ENCODE measurements at places on chromosomes 1 and 21.
A peak's percentile ranks its signal among the peaks of the same experiment; 100 is the strongest.

- DNase-seq, result no peak
Observed at GRCh38 chr1:19907456-19907855, 16.0 kb downstream of the PLA2G2E start.

- no peak for DNase-seq
Observed at GRCh38 chr1:201645956-201646355, 107.0 kb downstream of the NAV1 start.

DNA sequence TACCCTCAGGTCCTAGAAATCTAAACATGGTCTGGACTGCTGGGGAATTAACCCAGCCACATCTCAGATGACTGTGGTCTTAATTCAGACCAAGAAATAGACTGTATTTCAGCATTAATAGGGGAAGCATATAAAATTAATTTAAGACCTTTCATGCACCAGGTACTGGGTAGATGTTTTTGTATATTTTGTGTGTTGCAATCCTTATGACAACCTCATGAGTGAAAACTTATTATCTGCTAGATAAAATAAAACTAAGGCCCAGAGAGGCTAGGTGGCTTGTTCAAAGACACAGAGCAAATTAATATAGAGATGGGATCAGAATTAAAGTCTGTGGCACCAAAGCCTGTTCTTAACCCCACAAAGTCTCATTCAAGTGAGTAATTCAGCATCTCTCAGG is 40.1 kb downstream of the OPTC start:
- DNase-seq, result no peak

GRCh38 chr1:104329278-104329677 is 579.6 kb downstream of the AMY1C start:
- DNase-seq, result no peak

- DNase-seq, result no peak
Observed at GRCh38 chr1:186046437-186047211, 312.4 kb downstream of the HMCN1 start.

- no peak for DNase-seq
Observed at GRCh38 chr1:38578271-38578951, 281.2 kb downstream of the RRAGC start.

DNA sequence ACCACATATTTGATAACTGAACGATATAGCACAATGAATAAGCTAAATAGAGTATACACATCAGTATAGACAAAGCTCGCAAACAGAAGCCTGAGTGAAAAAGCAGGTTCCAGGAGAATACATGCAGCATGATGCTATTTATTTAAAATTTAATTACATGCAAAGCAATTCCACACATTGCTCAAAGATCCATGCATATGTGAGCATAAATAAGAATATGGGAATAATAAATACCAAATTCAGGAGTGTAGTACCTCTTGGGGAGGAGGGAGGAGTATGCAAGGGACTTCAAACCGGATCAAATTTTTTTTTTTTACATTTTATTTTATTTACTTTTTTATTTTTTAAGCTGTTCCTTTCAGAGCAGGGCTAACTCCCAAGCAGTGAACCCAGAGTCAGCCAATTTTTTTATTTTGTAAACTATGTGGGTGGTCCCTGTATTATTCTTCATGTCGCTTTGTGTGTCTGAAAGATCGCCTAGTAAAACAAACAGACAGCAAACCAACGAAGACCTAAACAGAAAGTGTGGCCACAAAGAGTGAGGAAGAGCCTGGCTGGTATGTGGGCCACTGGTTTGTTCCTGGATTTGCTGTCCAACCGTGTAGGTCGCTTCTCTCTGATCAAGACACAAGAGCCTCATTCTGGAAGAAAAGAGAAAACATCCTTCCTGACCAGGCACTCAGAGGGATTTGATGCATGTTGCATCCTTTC is 4.2 kb upstream of the SHISAL2A start:
- no peak for DNase-seq

- DNase-seq, result no peak
Observed at GRCh38 chr1:89363196-89363595, 663 bp upstream of the GBP6 start.

DNA sequence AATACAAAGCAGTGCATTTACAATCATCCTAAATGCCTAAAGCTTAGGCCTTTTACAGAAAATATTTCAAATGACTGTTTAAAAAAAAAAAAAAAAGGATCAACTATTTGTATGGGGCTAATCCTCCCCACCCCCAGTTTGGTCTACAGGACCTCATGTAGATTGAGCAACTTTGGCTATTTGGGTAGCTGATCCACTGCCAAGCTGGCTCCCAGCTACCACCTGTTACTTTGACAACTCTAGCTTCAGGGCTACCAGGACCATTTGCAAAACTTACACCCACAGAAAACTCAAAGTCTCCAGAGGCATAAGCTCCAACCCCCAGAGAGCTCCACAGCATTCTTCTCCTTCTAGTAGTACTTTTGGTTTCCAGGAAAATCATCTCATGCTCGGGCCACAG is 29.4 kb downstream of the JAK1 start:
- no peak for DNase-seq

DNA sequence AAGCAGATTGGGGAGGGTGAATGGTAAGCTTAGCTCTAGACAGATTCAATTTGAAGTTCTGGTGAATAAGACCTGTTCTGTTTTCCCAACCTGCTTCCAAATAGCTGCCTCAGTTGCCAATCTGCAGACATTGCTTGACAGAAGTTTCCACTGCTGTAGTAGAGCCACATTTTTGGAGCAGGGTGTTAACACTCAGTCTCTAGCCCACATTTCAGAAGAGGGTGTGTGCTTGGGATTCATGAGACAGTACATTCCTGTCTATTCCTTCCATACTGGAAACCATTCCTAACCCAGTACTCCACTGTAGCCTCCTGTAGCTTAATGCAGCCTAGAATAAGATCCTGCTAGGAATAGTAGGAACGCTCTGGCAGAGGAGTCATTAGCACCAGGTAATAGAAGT is 450.5 kb downstream of the NUF2 start:
- no peak for DNase-seq

DNA sequence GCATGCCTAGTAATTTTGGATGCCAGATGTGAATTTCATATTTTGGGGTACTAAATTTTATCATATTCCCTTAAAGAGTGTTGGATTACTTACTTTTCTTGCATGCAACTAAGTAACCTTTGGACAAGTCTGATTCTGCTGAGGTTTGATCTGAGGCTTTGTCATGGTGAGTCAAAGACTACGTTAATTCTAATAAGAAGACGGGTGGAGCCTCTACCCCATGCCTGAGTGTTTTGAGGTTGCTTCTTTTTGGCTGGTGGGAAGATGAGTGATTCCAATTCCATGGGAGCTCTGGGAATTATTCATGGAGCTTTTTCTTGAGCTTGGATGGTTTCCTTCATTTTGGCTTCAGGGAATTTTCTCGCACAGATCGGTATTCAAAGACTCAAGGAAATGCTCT is 11.6 kb upstream of the PCP4 start:
- DNase-seq, result no peak

DNA sequence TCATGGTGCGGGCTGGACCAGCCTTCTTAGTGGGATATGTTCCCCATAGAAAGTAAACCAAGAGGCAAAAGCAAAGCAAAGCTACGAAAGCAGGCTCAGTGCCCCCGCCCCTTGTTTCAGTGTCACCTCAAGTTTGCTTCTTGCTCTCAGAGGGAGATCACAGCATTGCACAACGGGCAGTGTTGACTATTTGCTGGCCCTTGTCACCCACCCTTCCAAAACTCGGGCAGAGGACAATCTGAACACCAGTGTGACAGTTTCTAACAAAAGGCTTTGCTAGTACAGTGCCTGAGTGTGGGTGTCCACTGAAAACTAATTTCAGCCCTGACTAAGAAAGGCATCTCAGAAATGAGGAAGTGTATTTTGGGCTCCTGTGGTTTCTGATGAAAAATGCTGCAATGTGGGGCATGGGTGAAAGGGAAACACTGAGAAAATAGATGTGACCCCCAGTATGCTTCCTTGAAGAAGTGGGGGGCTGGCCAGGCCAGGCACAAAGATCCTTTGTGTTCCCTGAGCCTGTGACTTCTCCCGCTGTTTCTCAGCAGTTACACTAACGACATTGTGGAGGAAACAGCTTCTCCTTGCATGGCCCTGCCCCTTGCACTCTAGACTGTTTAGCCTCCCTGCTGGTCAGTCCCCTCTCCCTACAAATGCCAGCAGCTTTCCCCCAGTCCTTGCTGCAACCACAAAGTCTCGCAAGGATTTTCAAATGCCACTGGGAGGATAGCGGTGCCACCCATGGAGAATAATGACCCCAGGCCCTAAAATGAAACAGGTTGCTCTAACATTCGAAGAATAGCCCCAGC is 33.3 kb upstream of the KCNE1 start:
- no peak for DNase-seq

- DNase-seq, result no peak
Observed at GRCh38 chr1:115411371-115412063, 73.5 kb upstream of the NGF start.

GRCh38 chr21:45991606-45992300 is 10.2 kb downstream of the COL6A1 start:
- no peak for DNase-seq

GRCh38 chr1:156806512-156807440 is 9.9 kb downstream of the SH2D2A start:
- no peak for DNase-seq

- no peak for DNase-seq
Observed at GRCh38 chr1:32250893-32251716, at the start of gene LCK. Gene LCK (plus strand): TSS chr1:32251265. CDS start chr1:32274330, 23,065 bp downstream.

GRCh38 chr1:52554756-52555155 is 1.9 kb upstream of the TUT4 start:
- DNase-seq, result no peak

GRCh38 chr1:41726899-41727748 is 191.6 kb downstream of the HIVEP3 start:
- peak; percentile 25 for DNase-seq

GRCh38 chr1:227917081-227917950 is 30.4 kb downstream of the WNT9A start:
- no peak for DNase-seq

GRCh38 chr1:3279182-3279470 is 175.3 kb upstream of the ARHGEF16 start:
- DNase-seq, result no peak
